CD4-positive, alpha-beta T cell treated with Interleukin-17A for 1 hour (primary cell): ENCODE measurements at places on chromosomes 5 and 9.

DNA sequence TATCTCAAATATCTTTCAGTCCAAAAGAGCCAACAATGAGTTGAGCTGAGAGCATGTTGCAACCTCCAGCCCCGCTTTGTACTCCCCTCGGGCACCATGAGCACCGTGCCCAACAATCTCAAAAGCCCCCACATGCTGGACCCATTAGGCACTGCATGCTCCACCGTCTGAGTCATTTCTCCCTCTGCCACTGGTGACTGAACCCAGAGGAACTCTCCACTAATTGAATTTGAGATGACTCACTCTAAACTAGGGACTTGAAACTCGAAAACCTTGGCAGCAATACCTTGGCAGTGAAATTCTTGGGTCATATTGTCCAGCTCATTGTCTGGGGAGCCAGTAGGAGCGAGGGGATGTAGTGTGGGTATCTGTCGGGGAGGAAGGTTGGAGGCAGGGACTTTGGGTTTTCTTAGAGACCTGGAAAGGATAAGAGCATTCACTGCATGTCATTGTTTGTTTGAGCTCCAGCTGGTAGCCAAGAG, 49.9 kb upstream of the SLIT3 start:
- DNase-seq = no peak

DNA sequence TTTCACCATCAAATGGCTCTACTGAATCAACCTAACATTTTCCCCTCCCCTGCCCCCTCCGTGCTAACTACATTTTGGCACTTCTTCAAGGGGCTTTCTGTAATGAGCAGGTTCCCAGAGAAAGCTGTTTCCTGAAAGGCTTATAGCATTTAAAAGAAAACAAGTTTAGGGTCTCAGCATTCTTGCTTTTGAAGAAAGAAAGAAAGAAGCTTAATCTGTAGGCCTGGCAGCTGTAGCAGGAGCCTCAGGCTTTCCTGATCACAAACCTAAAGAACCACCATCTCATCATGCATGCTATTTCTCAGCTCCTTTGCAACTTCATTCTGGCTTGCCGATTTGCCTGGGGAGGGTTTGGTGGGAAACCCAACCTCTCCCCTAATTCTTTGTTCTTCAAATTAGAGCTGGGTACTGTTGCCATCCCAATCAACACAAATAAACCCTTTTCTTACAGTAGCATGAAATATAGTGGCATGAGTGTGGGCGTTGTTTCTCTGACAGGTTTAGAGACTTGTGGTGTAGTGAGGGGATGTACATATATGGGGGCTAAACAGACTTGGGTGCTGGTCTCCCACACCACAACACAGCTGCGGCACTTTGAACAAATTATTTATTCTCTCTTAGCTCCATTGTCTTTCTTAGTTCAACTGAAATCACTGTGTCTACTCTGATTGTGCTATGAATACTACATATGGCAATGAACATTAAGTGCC, 160.5 kb upstream of the TNC start:
- DNase-seq = no peak

- DNase-seq = peak; percentile 68
Observed at GRCh38 chr5:157540707-157541446, 34.7 kb downstream of the ADAM19 start.

DNA sequence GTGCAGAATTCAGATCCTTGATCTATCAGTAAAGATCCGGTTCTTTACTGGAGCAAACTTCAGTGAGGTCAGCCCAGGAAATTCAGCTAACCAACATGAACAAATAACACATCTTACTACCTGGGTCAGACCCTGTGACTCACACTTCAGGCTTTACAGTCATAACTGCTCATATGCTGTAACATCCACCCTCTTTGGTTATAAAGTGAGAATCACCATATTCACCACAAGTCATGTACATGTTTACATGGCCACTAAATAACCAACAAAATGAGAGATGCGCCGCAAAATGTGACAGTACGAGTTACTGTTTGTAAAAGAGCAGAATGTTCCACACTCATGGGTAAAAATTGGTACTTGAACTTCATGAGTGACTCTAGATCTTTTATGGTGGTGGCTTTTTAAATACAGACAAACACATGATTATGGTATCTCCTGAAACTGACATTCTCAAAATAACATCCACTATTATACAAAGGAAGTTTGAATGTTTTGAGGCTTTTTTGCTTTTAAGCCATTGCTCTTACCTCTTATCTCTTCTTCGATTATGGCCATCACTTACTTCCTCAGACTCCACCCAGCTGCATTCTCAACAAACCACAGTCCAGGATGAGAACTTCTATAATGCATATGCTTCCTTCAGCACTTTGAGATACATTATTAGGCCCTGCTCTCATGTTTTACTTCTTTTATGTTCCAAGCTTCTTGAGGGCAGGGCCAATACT, 516.6 kb downstream of the RAB3C start:
- DNase-seq = peak; percentile 77

DNA sequence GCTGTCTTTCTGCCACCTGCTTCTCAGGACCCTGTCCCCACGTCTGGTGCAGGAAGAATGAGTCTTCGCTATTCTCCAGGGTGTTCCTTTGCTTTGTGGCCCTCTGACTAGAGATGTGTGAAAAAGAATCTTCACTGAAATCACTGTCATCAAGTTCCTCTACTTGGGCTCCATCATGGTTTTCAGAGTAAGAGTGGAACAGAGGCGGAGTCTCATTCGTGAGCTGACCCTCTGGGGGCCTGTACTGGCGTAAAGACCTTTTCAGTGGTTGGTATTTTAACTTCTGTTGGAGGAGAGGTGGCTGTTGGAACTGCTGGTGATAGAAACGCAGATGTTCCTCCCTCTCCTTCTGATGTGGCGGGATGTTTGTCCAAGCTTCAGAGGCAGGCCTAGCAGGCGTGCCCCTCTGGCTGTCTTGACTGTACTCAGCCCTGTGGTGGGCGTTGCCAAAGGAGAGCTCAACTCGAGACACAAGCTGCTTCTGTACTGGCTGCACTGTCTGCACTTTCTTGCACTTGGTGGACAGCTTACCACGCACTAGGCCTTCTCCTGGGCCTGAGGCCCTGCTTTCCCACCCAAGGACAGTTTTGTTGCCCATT, 72.0 kb downstream of the KIF24 start:
- DNase-seq = no peak

- no peak for DNase-seq
Observed at GRCh38 chr9:19517202-19517942, 108.6 kb downstream of the ACER2 start.

DNA sequence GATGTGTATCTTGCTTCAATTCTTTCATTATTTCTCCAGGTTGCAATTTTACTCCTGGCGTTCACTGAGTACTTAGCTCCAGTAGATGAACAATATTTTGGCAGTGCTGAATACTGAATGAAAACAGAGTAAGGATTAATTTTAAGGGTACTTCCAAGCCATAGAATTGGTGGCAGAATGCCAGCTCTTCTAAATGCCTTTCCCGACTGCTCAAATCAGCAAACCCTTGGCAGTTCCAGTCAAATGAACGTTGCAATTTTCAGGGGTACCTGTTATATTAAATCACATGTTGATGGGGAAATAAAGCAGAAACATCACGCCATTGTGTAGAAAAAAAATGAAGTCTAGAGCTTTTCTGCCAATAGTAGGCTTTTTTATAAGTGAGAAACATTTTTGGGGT, 282.4 kb upstream of the RPS23 start:
- DNase-seq = no peak

DNA sequence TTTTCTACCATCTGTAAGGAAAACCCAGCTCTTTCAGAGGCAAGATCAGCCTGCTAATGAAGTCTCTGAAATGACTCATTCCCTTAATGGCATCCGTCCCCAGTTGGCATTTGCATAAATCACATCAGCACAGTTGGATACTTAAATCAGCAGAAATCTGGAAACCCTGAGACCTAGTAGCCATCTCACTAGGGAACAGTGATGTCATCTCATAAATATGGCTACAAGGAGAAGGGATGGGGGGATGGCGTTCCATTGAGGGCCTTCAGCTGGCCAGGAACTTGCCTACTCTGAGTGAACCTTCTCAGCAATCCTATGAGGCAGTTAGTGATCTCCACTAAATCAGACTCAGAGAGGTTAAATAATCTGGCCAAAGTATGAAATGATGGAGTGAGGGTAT, 81.8 kb downstream of the CMYA5 start:
- DNase-seq = no peak

GRCh38 chr9:97431549-97432143, 19.8 kb downstream of the TDRD7 start:
- DNase-seq = no peak

DNA sequence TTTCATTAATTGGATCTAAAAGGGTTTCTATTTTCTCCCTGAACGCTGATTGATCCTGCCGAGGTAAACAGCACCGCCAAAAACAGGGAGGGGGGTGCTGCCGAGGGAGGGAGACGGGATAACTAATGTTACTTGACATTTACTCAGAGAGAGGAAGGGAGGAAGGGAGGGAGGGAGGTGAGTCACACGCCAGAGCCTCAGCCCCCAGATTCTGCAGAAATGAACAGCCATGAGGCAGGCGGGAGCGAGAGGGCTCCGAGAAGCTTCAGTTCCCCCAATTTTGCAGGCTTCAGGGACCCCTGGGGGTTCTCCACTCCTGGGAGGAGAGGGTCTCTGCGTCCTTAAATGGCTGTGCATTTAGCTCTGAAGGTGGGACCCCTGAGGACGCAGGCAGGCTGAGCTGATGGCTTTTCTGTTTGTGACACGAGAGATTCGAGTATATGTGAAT, 59.1 kb upstream of the IER5L start:
- peak; percentile 28 for DNase-seq

- DNase-seq = no peak
Observed at GRCh38 chr5:67409126-67409777, 212.7 kb upstream of the CD180 start.

GRCh38 chr9:70580606-70581195, 166.2 kb upstream of the KLF9 start:
- no peak for DNase-seq

- no peak for DNase-seq
Observed at GRCh38 chr5:135497971-135498636, 37.7 kb downstream of the NEUROG1 start.

GRCh38 chr5:62896121-62896893, 317.7 kb downstream of the LRRC70 start:
- DNase-seq = no peak

DNA sequence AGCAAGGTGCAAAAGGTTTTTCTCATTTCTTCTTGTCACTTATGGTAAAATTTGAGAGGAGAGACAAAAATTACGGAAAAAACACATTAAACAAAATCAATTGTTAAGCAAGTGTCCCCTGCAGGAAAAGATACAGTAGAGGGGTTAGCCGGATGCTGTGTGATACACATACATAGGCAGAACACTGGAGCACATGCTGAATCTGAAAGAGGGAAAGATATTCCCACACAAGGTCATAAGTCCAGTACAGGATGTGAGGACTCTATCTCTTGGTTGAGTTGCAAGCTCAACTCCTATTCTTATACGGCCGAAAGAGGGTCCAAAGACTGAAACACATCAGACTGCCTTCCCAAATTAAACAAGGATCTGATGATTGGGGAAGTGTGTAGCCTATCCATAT, 427.5 kb upstream of the NUDT12 start:
- DNase-seq = no peak

DNA sequence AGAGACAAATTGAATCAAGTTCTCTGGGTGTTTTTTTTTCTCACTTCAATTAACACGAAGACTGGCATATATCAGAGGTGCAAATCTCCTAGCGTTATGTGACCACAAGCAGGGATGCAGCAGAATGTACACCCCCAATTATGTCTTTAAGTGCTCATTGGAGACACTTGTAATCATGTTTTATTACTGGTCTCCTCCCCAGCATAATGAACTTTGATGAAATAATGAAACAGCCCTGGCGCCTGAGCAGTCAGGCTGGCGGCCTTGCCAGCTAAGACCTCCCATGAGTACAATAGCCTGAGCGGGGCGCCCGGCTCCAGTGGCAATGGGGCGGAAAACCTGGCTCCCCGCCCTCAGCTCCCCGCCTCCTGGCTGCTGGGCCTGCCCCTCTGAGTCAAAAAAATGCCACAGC, 209.4 kb upstream of the MSX2 start:
- DNase-seq = no peak

DNA sequence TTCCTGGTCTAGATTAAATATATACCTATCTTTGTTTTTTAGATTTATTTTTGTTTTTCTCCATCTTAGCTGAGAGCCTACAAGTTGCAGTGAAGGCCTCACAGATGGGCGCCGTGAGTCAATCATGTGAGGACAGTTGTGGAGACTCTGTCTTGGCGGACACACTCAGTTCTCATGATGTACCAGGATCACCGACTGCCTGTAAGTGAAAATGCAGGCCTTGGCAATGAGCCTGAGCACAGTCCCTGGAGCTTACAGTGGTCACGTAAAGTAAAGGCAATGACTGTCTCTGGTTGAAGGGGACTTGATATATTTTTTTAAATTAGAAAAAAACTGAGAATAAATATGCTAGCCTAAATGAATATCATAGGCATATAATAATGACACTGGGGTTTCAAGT, 271.9 kb downstream of the ARHGEF28 start:
- no peak for DNase-seq

GRCh38 chr9:79301551-79302391, 270.0 kb upstream of the TLE4 start:
- no peak for DNase-seq

GRCh38 chr5:180598316-180598701, 7.0 kb upstream of the SCGB3A1 start:
- no peak for DNase-seq

GRCh38 chr9:127537014-127537413, 75.1 kb upstream of the STXBP1 start:
- DNase-seq = no peak

GRCh38 chr9:128884164-128884563, 2.2 kb downstream of the LRRC8A start:
- no peak for DNase-seq

DNA sequence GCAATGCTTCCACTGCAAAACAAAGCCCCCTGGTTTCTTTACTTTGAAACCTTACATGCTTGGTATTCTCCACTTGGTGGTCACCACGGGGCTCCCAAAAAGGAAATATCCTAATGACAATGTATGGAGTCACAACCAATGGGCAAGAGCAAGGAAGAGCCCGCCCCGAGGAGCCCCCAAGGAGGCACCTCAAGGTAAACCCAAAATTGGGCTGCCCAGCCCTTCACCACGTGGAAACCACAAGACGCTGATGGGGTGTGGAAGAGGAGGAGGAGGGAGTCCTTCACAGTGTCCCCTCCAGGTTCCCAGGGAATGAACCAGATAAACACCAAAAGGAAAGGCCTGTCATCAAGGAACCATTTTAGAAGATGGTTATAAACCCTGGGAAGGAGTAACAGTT, 3.8 kb downstream of the ROR2 start:
- DNase-seq = no peak

- DNase-seq = no peak
Observed at GRCh38 chr5:116669261-116670031, 94.8 kb upstream of the SEMA6A start.

GRCh38 chr9:34451545-34451944, 6.8 kb downstream of the FAM219A start:
- DNase-seq = no peak

DNA sequence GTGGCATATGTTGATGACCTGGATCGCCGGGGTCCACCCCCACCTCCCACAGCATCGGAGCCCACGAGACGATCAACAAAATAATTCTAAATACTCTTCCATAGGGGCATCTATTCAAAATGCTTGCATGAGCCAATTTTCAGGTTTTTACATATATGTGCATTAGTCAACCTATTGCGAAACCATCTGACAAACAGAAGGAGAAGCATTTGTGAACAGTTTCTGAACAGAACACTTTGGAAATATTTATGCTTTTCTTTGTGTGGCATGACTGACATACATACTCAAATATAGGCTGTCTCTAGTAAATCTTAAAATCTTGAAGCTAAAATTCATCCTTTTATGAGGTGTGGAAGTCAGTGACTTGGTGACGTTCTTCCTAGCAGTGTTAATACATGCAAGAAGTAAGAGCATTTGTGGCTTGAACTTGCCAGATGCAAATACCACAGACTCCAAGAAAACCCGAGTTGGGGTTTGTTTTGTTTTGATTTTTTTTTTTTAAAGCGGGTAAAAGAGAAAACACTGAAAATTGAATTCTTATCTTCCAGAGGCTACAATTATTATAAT, 5.3 kb downstream of the GPR151 start:
- no peak for DNase-seq
